Left cardiac atrium (tissue), 4 donors: ENCODE measurements at places on chromosomes 3 and 15. TPM values are rescaled to one million over a fixed set of nuclear protein-coding genes. Genes with fewer than 3 reads are reported as not detected.

DNA sequence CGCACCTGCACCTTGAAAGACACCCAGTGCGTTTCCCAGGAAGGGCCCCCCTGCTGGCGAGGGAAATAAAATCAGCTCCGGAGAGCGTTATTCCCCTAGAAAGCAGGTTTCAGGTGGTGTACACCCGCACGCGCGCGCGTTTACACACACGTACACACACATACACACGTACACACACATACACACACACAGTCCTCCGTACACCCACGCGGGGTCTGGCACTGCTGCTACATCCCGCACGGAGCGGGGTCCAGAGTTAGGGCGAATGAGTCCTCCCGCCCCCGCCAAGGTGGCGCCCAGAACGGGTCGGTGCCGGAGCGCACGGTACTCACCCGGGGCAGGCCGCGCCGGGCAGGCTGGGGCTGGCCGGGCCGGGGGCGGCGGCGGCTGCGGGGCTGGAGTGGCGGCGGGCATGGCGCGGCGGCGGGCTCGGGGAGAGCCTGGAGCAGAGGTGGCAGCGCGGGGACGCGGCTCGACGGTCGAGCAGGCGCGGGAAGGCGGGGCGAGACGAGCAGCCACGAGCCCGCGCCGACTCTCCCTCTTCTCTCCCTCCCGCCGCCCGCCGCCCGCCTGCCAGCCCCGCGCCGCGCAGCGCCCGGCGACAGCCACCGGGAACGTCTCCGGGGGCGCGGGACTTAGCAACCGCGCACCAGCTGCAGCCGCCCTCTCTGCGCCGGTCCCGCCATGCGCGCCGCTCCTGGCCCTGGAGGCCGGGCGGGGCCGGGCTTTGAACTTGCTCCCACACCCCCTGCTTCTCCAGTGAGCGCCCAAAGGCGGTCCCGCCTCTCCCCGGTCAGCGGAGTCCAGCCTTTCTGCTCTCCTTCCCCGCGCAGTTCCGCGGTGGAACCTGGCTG, at the start of gene DCLK3:
Gene DCLK3, minus strand, starts transcription at position 704 of the 854 bp plus-strand sequence. Its CDS starts 290 bp downstream, at position 414.
- peak; percentile 29 for DNase-seq

GRCh38 chr3:107218864-107219269, 158.4 kb upstream of the CCDC54 start:
- DNase-seq = no peak

DNA sequence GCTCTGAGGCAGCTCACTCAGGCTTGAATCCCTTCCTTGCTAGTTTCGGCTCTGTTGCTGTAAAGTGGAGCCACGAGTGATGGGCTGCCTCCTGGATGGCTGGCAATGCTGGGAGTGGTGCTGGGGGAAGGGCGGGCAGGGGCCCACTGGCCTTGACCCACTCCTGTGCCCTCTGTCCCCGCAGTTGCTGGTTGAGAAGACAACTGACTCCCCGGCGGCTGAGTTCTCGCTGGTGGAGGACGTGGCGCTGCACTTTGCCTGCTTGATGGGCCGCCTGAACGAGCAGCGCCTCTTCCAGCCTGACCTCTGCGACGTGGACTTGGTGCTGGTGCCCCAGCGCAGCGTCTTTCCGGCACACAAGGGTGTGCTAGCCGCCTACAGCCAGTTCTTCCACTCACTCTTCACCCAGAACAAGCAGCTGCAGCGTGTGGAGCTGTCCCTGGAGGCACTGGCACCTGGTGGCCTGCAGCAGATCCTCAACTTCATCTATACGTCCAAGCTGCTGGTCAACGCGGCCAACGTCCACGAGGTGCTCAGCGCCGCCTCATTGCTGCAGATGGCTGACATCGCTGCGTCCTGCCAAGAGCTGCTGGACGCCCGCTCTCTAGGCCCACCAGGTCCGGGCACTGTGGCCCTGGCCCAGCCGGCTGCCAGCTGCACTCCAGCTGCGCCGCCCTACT, 4.7 kb downstream of the ZBTB47 start:
- peak; percentile 30 for DNase-seq

DNA sequence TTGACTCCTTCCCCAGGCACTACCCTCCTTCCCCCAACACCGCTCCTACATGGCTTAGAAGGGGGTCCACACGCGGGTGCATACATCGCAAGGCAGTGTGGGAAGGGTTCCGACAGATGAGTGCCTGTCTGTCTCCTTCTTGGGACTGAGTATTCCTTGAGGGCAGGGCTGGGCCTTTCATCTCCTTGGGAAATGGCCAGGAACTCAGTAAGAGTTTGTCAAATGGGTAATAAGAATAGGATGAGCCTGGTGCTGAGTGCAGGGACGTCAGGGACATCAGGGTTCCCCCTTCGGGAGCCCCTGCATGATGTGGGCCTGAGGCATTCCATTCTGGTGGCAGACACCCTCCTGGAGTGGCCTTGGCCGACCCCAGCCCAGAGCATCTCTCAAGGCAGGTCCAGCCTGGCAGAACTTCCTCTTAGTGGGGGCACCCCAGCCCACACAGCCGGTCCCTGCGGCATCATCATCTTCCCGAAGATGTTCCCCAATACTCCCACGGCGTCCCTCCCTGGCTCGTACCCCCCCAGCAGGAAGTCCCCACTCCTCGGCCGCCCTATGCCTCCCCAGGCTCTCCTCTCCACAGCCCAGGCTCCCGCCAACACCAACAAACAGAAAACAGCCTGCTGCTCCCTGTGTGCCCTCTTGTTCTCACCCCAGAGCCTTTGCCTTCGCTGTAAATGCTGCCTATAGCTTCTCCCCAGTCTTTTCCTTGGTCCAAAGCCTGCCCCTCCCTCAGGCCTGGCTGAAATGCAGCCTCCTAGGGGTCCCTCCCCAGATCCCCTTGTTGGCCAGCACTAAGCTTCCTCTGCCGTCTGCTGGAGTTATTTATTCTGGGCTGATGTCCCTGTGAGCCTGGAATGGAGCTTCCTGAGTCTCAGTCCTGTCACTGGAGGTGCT, 67.5 kb upstream of the LCTL start:
- DNase-seq = no peak

DNA sequence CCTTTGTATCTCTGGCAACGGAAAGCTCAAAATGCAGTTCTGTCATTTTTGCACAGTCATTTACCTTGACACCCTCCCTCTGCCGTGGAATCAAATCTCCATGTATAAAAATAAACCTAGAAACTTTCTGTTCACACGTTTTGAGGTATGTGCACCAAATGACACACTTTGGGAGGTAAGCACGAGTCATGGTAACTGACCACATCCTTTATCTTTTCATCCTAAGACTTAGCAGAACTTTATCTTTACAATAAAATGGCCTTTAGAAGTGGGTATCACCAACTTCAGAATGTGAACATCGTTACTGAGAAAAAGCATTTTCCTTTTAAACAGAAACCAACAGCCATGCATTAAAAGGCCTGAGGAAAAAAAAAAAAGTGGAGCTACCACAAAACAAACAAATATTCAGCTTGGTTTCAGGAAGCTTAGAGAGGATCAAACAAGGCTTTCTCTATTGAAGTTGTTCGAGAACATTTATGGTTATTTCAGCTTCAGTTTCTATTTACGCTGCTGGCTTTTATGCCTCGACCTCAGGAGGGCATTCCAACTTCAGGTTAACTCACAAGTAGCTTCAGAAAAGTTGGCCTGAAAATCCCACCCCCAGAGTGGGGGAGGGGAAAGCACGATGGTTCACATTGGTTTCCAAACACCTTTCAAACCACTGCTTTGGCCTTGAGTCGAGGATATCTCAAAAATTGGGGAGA, 171.1 kb upstream of the ICE2 start:
- no peak for DNase-seq

DNA sequence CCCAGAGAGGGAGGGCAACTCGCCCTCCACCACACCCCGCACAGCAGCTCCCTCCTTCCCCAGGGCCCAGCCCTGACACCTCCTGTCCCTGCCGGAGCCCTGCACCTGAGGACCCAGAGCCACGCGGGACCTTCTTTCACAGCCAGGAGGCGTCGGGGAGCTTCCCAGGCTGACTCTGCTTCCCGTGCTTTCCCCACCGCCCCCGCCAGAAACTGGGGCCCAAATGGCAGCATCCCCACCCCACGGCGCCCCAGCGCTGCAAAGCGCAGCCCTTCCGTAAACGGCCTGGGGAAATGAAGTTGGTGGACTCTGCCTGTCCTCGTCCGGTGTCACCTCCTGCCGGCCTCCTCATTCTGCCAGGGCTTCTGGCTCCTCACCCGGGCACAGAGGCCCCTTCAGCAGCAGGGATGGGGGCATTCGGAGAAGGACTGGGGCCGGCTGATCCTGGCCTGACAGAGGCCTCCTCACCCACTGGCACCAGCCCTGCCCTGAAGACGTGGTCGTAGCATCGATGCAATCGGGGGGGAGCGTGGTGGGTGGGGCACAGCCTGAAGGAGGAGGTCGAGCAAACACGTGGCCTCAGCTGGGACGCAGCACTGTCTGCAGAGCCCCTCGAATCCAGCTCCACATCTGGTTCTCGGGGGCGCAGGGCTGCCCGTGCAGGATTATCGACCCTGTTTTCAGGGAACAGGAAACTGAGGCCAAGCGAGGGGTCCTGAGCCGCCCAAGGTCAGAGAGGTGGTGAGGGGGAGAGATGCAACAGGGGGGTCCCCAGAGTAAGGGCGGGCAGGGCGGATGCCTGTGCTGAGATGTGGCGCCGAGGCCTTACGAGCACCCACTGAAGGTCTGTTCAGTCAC, 235.4 kb downstream of the XXYLT1 start:
- DNase-seq = no peak

DNA sequence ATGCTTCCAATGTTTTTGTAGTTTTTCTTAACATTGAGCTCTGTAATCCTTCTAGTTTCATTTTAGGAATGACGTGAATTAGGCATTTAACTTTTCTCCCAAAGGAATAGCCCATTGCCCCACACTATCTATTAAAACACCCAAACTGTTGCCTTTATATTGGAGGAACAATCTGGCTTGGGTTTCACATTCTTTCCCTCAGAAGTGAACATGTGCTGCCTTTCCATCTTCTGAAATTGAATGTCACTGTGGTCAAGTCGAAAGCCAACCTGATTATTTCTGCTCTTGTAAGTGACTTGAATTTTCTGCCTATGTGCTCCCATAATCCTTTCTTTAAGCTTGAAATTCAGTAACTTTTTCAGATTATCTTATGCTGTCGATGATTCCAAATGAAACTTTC, 214.5 kb downstream of the SLC9A9 start:
- no peak for DNase-seq

DNA sequence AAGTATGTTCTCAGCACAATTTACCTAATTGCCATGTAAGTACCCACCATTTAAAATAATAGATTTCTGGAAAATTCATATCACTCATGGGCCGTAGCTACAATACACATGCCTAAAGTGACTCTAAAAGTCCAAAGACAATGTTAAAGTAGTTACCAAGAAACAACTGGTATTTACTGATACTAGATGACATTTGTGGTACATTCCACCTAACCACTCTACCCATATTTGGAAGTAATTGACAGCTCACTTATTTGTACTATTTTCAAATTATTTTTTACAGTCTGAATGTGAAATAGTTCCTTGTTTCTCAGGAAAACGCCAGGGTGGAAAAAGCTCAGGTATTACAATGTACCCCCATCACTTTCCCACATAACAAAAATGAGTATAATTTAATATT, 573.0 kb downstream of the MECOM start:
- no peak for DNase-seq

DNA sequence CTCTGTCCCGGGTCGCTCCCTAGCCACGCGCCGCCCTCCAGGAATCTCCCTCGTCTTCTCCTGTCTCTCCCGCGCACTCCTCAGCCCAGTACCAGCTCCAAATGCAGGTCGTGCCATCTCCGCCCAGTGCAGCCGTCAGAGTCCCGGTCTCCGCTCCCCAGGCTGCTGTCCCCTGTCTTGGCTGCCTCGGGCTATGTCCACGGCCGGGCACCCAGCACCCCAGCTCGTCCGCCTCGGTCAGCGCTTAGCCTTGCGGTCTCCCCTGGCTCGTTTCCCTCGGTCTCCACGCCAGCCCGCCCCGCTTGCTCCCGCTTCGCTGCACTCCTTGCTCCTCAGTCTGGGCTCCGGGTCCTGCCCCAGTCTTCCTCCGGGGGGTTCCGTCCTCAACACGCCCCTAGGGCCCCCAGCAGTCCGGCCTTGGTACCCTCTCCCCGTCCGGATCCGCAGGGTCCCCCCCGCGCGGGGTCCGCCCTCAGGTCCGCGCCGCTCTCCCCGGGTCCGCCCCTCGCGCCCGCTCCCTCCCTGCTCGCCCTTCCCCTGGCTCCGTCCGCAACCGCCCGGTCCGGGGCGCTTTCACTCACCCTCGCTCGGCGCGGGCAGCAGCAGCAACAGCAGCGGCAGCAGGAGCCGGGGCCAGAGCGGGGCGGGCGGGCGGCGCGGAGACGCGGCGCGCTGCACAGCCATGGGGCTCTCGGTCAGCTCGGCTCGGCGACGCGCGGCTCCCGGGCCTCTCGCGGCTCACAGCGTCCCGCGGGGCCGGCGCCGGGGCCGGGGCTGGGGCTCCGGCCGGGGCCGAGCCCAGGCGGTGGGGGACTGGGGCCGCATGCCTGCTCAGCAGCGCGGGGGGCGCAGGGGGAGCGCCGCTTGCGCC, 462 bp downstream of the IGDCC3 start:
- DNase-seq = no peak

- no peak for DNase-seq
Observed at GRCh38 chr15:69562564-69562963, 109.9 kb downstream of the RPLP1 start.

- DNase-seq = no peak
Observed at GRCh38 chr3:171755015-171755589, 55.2 kb downstream of the PLD1 start.

- DNase-seq = no peak
Observed at GRCh38 chr15:55282284-55282833, 7.3 kb downstream of the RAB27A start.

- DNase-seq = no peak
Observed at GRCh38 chr3:143241481-143241951, 121.9 kb downstream of the CHST2 start.

GRCh38 chr15:68583936-68584755, 5.4 kb downstream of the CORO2B start:
- DNase-seq = no peak

DNA sequence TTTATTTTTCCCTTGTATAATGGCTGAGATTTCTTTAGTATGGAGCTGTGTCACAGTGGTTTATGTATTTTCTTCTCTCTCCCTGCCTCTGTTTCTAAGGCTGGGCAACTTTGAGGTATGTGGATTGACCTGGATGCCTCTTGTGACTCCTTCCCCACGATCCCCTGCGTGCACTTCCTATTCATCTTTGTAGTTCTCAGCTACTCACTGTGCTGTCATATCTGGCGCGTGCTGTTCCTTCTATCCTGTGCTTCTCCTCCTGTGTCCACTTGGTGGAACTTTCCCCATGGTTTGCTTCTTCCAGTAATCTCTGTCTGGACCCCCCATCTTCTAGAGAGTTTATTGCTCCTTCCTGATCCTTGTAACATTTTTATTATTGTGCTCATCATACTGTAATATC, 97.3 kb downstream of the AKAP13 start:
- DNase-seq = no peak

GRCh38 chr3:25349095-25349494, 79.0 kb upstream of the RARB start:
- DNase-seq = no peak

- no peak for DNase-seq
Observed at GRCh38 chr3:160126051-160126450, 99.2 kb upstream of the C3orf80 start.

GRCh38 chr15:45030743-45031142, 7.7 kb downstream of the SORD start:
- DNase-seq = no peak

- DNase-seq = no peak
Observed at GRCh38 chr15:52567871-52568600, 794 bp downstream of the ARPP19 start.

- DNase-seq = no peak
Observed at GRCh38 chr3:11128682-11129632, 25.3 kb upstream of the HRH1 start.

Gene ABHD6
- total RNA-seq = 7.0 TPM

Gene TMEM108
- 7.7 TPM for total RNA-seq

Gene IL12A
- 0.24 TPM for total RNA-seq

Gene SCN11A
- total RNA-seq = not detected

Gene TMEM42
- 10.4 TPM for total RNA-seq

Gene SLC51A
- 0.32 TPM for total RNA-seq

Gene AGBL1
- total RNA-seq = not detected
